ENCODE measurements at places on chromosomes 13 and 19.

DNA sequence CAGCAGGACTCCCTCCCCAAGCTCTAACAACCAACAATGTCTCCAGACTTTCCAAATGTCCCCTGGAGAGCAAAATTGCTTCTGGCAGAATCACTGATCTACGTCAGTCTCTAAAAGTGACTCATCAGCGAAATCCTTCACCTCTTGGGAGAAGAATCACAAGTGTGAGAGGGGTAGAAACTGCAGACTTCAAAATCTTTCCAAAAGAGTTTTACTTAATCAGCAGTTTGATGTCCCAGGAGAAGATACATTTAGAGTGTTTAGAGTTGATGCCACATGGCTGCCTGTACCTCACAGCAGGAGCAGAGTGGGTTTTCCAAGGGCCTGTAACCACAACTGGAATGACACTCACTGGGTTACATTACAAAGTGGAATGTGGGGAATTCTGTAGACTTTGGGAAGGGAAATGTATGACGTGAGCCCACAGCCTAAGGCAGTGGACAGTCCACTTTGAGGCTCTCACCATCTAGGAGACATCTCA, 6.2 kb upstream of the CEACAM5 start:
- no peak for DNase-seq

DNA sequence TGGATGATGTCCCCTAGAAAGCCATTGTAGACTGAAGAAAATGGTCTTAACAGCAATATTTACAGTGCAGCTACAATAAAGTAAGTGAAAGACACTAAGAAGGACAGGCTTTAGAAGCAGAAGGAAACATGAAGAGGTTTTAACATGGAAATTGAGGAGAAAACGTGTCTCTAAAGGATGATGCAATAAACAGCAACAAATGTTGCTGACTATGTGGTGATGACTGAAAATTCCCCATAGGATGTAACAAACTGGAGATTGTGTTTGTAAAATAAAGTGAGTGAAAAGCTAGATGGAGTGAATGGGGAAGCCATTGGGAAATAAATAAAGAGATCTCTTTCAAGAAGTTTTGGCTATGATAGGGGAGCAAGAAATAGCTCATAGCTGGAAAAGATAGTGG, 186.7 kb upstream of the IPO5 start:
- no peak for DNase-seq

GRCh38 chr13:44803390-44803789, 185.9 kb downstream of the NUFIP1 start:
- DNase-seq, result no peak

DNA sequence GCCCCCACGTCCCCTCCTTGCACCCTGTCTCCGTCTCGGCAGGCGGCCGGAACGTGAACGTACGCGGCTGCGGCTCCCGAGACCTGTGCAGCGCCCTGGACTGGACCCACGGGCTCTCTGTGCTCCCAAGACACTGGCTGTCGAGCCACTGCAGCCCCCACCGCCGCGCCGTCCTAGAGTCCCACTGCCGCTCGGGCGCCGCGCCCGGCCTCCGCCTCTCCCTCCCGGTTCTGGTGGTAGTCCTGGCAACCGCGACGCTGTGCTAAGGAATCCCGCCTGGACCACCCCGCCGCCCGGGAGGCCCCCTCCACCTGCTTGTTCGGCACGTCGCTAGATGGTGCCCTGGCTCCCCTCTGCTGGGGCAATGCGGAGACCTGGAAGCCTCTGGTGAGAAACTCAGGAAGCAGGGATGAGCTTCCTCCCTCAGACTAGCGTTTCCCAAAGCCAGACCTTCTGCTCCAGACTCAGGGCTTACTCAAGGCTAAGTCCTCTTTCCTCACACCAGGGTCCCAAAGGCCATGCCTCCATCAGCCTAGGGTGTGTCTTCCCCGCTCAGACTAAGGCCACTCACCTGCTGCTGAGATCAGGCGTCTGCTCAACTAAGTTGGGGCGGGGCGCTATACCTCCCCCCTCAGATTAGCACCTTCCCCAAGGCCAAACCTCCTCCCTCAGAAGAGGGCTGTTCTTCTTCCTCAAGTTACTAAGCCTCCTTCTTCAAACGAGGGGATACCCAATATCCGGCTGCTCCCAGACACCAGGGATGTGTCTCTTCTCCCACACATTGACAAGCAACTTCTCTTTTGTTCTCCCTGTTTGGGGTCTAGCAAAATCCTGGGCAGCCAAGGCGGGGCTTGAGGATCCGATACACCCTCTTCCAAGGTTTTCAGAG, 16.1 kb upstream of the IRGC start:
- no peak for DNase-seq

DNA sequence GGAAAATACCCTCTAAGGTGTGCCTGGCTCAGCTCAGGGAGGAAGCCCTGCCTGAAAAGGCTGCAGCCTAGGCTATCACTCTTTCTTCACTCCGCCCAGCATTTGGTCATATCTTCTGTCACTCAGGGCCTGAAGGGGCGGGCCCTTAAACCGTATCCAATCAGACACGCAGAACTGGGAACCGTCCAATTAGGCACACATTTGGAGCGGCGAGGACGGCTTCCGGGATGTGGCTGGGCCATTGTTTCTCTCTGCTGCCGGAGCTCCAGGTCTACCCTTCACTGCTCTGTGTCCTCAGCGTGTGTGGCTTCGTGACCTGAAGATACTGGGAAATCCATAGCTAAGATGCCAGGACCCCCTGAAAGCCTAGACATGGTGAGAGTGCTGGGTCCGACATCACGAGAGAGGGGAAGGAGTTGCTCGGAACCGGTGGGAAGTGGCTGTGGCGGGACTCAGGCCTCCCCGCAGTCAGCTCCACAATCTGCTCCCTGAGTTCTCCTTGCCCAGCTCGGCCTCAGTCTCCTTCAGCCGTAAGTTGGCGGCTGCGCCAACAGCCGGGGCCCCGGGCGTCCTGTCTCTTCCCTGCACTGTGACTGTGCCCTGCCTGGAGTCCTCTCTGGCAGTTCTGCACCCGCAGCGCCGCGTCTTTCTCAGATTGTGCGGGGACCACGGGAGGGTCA, at the start of gene ZNF493:
ZNF493 (plus strand) TSS at position 241 of the 680 bp plus-strand sequence; CDS start at position 346, 105 bp downstream.
- peak; percentile 93 for DNase-seq

GRCh38 chr13:43200736-43201135, 177.3 kb downstream of the DNAJC15 start:
- DNase-seq, result no peak

GRCh38 chr13:106432636-106433035, 102.8 kb downstream of the EFNB2 start:
- no peak for DNase-seq

DNA sequence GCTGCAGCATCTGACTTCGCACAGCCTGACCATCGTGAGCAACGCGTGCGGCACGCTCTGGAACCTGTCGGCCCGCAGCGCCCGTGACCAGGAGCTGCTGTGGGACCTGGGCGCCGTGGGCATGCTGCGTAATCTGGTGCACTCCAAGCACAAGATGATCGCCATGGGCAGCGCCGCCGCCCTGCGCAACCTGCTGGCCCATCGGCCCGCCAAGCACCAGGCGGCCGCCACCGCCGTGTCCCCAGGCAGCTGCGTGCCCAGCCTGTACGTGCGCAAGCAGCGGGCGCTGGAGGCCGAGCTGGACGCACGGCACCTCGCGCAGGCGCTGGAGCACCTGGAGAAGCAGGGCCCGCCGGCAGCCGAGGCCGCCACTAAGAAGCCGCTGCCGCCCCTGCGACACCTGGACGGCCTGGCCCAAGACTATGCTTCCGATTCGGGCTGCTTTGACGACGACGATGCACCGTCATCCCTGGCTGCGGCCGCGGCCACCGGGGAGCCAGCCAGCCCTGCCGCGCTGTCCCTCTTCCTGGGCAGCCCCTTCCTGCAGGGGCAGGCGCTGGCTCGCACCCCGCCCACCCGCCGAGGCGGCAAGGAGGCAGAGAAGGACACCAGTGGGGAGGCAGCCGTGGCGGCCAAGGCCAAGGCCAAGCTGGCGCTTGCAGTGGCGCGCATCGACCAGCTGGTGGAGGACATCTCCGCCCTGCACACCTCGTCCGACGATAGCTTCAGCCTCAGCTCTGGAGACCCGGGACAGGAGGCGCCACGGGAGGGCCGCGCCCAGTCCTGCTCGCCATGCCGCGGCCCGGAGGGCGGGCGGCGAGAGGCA, 13.6 kb downstream of the C19orf25 start:
- DNase-seq, result no peak

- DNase-seq, result no peak
Measured at GRCh38 chr13:101621099-101621498, 168.6 kb downstream of the ITGBL1 start.

DNA sequence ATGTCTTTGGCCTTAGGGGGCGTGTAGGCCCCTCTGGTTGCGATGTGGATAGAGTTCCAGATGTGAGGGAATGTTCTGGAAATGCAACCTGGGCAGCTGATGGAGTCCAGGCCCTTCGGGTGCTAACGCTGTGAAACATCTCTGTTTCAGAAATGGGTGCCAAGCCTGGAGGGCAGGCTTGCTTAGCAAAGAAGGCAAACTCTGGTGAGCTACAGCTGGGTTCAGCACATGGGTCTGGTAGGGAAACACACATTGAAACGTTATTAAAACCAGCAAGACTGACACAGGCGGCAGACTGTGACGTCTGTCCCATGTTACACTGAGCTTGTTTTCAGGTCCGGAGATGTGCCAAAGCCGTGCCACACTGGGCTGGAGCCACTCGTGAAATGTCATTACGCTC, 8.6 kb upstream of the CDC16 start:
- no peak for DNase-seq

DNA sequence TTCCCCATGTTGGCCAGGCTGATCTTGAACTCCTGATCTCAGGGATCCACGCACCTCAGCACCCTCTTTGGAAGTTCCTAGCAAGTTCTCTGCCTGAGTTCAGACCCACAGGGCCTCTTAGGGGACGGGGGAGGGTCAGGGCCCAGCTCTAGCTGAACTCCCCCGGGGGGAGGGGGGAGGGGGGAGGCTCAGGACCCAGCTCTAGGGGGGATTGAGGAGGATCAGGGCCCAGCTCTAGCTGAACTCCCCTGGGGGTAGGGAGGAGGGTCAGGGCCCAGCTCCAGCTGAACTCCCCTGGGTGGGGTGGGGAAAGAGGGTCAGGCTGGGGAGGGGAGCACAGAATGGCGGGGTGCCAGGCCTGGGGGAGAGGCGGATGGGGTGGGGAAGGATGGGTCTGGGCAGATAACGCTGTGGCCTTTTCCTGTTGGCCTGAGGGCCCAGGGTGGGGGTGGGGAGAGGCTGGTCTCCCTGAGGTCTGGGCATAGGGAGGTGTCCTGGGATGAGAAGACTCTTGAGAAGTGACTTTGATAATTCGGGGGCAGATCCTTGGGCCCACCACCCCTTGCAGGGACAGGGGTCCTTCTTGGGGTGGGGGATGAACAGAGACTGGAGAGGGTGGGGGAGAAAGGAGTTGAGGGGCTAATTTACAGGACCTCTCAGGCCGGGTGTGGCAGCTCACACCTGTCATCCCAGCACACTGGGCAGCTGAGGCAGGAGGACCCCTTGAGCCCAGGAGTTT, 5.5 kb upstream of the PTBP1 start:
- DNase-seq, result no peak

- no peak for DNase-seq
Measured at GRCh38 chr19:3359015-3359918, 7.1 kb upstream of the NFIC start.

DNA sequence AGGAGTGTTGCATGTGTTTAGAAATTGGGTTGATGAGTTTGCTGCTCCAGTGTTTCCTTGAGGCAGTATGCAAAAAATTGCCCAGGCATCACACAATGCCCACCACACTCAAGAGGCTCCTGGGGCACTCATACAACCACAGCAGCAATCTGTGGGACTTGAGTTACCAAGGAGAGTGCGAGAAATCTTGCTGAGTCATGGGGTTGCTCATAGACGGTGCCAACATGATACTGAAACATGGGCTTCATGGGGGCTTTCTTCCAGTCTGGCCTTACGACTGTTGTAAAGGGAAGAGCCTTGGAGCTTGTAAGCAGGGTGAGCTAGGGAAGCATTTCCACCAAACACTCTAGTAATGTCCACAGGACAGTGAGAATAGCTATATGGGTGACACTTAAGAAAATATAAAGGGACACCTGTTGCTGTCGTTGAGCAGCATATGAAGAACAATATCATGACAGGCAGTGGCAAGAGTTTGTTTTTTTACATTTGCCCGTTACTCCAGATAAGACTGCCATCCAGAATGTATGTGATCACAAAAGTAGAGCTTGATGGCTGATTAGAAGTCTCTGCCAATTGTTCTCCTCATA, 1237.4 kb downstream of the UQCRFS1 start:
- DNase-seq, result no peak

GRCh38 chr13:20414546-20415305, 110.9 kb downstream of the CRYL1 start:
- DNase-seq, result no peak

DNA sequence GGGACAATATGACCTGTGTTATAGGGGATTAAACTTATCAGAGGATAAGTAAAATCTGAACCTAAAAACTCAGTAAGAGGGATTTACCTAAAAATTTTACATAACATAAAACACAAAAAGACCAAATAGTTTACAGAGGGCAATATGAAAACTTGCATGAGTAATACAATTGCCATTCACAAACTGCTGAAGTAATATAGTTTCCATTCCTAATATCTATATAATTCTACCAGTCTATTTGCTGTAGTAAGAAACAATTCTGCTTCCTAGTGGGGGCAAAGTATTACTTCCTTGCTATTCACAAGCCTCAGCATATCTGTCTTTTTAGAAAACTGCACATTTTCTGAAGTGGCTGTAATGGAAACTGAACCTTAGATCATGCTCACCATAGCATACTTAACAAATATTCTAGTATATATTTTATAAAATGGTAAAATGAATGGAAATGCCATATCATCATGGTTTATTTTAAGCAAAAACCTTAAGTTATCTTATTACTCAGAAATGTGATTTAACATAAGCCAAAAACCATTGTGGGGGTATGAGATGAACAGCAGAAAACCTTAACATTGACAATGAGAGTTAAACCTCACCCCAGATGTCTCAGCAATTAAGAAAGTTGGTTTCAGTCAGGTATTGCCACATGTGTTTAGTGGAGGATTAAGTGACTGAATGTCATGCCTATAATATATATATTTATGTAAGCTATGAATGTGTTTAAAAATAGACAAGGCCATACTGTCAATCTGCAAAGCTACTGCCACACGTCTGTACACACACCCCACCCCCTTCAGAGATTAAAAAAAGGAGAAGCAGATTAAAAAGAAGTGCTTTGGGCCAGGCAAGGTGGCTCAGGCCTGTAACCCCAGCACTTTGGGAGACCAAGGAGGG, 136.8 kb downstream of the MIPEP start:
- DNase-seq, result no peak

DNA sequence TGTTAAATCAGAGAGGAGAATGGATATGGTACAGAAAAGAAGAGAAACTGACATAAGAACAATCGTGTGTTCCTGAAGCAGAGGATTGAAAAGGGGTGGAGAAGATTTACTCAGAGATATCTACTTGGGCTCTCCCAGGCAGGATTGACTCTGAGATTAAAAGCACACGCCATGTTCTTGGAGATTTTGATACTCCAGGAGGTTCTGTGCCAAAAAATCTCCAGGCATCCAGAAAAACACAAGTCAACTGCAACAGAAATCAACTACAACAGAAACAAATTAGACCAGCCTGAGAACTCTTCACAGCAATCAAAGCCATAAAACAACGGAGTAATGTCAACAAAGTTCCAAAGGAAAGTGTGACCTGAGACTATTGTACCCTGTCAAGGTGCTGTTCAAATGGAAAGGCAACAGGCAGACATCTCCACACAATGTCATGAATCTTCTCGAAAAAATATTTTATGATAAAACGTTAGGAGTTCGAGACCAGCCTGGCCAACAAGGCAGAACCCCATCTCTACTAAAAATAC, 104.2 kb downstream of the UBL3 start:
- DNase-seq, result no peak
